ENCODE measurements at places on chromosomes 6 and 20.
A peak's percentile ranks its signal among the peaks of the same experiment; 100 is the strongest.

- peaks cover 9% of the 10 kb centered on the region for H3K27me3 ChIP-seq
- peaks cover 16% of the 10 kb centered on the region for H3K4me1 ChIP-seq
- DNase-seq, result no peak
- H3K4me3 ChIP-seq, result peak overlapping the region; percentile 69
- no peak overlapping the region for H3K27ac ChIP-seq
These were observed 1.0 kb downstream of the HELZ2 start for GRCh38 chr20:63572788-63573646.

DNA sequence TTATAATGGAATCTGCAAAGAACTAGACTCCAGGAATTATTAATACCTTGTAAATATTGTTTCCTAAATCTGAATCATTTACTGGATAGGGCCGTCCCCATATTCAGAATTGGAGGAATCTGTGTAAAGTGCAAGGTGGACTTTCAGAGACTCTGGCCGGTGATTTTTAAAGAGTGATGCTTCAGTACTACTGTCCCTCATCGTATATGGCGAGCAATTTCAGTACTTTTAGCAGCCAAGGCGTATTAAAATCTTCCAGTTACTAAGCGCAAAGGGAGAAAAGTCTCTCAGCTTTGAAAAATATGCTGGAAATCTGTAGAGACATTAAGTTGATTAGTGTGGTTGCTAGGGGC, 483 bp downstream of the SMIM26 start:
- peaks cover 20% of the 10 kb centered on the region for H3K4me1 ChIP-seq
- H3K27me3 ChIP-seq, result no peaks in the 10 kb centered on the region
- H3K27ac ChIP-seq, result peak overlapping the region; percentile 97
- H3K4me3 ChIP-seq, result peak overlapping the region; percentile 93
- H3K36me3 ChIP-seq, result peaks cover 55% of the 10 kb centered on the region

GRCh38 chr6:29749308-29749662, 26.1 kb downstream of the HLA-F start:
- peak overlapping the region; percentile 74 for H3K27ac ChIP-seq
- peaks cover 5% of the 10 kb centered on the region for H3K36me3 ChIP-seq
- no peak for DNase-seq
- no peaks in the 10 kb centered on the region for H3K27me3 ChIP-seq

DNA sequence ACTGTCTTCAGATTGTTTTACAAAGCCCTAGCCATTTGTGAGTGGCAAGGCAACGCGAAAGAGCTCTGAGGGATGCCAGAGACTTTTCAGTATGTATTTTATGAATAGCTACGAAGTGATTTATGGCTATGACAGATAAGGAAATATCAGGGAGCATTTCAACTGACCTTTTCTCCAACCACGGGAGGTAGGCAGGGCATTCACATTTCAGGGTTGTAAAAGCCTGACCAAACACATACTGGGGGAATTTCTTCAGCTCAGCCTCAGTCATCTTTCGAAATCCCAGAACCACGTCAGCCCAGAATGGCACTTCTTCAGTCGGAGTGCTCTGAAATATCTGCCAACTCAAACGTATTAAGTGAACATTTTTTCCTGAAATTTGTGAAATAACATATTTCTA, 10.8 kb downstream of the DDO start:
- H3K4me3 ChIP-seq, result no peak overlapping the region
- H3K4me1 ChIP-seq, result no peaks in the 10 kb centered on the region
- H3K36me3 ChIP-seq, result no peaks in the 10 kb centered on the region
- no peak for DNase-seq
- H3K27ac ChIP-seq, result no peak overlapping the region

DNA sequence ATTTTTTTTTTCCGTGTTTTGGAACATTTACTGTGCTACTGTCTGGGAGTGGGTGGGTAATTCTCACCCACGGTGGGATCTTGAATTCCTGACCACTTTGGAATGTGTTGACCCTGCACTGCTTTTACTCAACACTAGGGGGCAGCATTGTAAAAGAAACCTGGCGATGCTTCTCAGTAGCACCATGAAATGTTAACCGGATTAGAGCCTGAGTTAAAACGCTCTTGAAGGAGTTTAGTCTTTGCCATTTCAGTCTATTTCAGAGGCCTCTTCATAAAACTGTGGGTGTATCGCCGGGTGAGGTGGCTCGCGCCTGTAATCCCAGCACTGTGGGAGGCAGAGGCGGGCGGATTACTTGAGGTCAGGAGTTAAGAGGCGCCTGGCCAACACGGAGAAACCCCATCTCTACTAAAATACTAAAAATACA, 114.4 kb upstream of the PRND start:
- H3K27me3 ChIP-seq, result peaks cover 20% of the 10 kb centered on the region
- H3K27ac ChIP-seq, result no peak overlapping the region
- peaks cover 2% of the 10 kb centered on the region for H3K4me1 ChIP-seq
- H3K4me3 ChIP-seq, result no peak overlapping the region
- peak; percentile 49 for DNase-seq

DNA sequence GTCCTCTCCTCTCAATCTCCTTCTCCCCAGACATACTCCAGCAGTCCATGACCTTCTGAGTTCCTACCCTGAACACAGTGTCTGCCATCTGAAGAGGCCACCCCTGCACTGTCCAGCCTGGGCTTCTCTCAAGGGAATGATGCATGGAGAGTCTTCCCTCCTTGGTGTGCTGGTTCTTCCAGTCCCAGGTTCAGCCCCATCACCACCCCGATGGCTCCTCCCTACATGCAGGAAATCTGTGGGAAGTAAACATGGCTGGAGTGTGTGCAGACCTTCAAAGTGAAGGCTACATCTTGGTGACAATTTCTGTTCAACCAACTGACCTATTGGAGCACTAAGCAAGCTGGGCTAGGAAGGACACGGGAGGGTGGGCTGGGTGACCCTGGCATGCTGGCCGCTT, 121.0 kb upstream of the JAG1 start:
- H3K4me1 ChIP-seq, result no peaks in the 10 kb centered on the region
- H3K27ac ChIP-seq, result no peak overlapping the region
- H3K4me3 ChIP-seq, result no peak overlapping the region
- no peaks in the 10 kb centered on the region for H3K27me3 ChIP-seq

DNA sequence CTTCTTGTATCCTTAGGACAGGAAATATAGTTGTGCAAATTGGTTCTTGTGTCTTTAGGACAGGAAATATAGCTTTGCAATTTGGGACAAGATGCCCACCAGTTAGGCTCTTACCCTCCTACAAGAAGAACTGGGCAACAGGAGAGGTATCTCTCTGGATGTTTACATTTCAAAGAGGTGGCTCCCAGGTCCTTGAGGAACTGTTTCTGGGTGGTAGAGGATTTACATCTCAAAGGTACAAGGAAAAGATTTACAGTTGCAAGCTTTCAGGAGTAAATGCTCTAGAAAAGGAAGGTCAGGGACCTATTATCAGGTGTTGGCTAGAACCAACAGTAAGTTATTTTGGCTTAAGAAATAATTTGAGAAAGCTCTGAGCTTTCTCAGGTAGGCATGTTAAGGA, 19.2 kb downstream of the RNF182 start:
- H3K36me3 ChIP-seq, result no peaks in the 10 kb centered on the region
- no peak overlapping the region for H3K27ac ChIP-seq
- H3K4me1 ChIP-seq, result no peaks in the 10 kb centered on the region
- peaks cover 31% of the 10 kb centered on the region for H3K27me3 ChIP-seq
- no peak for DNase-seq

DNA sequence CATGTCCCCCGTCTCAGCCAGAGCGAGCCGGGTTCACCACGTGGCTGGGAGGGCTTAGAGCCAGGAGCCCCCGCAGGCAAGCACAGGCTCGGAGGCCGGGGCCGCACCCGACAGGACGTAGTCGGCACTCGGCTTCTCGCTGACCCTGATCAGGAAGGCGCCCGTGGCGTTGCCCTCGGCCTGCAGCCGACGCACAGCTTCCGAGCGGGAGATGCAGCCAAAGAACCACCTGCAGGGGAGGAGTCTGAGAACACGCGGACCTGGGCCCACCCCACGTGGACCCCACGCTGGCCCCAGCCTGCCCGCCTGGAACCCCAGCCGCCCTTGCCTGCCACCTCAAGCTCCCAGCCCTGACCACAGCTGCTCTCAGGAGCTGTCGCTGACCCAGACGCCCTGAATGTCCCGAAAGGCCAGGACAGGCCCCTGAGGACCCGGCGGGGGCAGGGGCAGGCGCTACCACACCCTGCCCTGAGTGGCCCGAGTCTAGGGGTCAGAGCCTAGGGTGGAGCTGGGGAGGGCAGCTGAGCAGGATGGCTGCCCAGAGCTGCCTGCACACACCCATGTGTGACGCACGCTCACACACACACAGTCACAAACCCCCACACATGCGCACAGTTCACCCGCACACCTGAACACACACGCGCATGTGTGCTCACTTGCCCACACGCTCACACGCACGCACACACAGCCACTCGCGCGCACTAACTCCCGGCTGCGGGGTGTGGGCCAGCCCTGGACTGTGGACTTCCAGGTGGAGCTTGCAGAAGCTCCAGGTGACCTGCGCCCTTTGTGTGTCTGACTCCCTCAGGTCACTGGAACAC, 2.1 kb downstream of the PTK6 start:
- no peak overlapping the region for H3K4me3 ChIP-seq
- peaks cover 15% of the 10 kb centered on the region for H3K4me1 ChIP-seq
- DNase-seq, result no peak
- peak overlapping the region; percentile 22 for H3K27ac ChIP-seq
- H3K27me3 ChIP-seq, result no peaks in the 10 kb centered on the region

DNA sequence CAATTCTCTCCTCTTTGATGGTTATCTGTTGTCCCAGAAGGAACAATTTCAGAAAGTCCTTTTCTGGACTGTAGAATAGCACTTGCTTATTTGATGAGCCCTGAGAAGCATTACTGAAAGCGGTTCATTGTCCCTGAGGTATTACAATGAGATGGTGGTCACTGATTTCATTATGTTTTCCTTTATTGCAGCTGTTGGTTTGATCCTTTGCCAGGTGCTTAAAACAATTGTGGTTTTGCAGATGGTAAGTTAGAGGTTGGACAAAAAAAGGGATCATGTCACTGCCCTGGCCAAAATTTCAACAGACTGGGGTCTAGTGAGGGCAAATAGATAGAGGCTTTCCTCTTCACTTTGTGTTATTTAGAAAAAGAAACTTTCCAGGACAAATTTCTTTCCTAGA, 61.9 kb downstream of the ESR1 start:
- no peak for DNase-seq
- no peaks in the 10 kb centered on the region for H3K36me3 ChIP-seq
- no peaks in the 10 kb centered on the region for H3K4me1 ChIP-seq

DNA sequence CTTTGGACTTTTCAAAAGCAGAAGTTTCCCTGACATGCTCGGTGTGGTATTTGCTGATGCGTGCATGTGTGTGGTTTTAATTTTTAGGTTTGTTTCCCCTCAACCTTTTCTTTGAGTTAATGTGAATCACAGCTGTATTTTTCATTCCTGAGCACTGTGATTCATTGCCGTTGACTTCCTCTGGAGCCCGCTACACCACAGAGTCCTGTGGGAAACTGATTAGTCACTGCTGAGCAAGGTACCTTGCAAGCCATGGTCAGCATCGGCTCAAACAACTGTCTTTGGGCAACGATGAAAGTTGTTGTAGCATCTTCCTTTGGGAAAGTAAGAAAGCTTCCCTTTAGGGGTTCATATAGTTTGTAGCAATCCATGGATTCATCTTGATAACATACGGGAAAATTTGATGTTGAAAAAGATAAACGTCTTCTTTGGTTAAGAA, 57.5 kb downstream of the RIN2 start:
- peaks cover 27% of the 10 kb centered on the region for H3K27me3 ChIP-seq
- no peak overlapping the region for H3K4me3 ChIP-seq
- H3K27ac ChIP-seq, result peak overlapping the region; percentile 3
- no peaks in the 10 kb centered on the region for H3K36me3 ChIP-seq

DNA sequence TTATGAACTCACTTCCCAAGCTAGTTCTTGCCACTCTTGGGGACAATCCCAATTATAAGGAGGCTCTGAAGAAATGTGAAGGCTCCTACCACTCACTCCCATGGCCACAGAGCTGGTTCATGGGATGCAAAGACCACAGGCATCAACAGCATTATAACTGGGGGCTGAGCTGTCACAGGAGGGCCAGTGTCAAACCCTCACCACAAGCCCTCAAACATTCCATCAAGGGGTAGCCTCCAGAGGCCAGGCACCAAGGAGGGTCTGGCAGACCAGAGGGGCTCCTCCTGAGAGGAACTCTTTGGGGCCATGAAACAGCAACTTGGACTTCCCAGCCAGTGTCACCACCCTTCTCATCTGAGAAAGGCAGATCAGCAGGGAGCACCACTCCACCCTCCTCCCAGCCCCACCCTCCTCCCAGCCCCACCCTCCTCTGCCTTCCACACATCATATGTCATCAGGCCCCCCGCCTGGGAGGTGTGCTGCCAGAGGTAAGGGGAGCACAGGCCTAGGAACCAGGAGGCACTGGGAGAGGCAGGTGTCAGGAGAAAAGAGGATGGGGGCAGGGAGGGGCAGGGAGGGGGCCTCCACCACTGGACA, 1.2 kb upstream of the TSPO2 start:
- H3K4me3 ChIP-seq, result no peak overlapping the region
- H3K4me1 ChIP-seq, result peaks cover 10% of the 10 kb centered on the region
- DNase-seq, result no peak
- peaks cover 9% of the 10 kb centered on the region for H3K36me3 ChIP-seq
- no peaks in the 10 kb centered on the region for H3K27me3 ChIP-seq
- no peak overlapping the region for H3K27ac ChIP-seq

DNA sequence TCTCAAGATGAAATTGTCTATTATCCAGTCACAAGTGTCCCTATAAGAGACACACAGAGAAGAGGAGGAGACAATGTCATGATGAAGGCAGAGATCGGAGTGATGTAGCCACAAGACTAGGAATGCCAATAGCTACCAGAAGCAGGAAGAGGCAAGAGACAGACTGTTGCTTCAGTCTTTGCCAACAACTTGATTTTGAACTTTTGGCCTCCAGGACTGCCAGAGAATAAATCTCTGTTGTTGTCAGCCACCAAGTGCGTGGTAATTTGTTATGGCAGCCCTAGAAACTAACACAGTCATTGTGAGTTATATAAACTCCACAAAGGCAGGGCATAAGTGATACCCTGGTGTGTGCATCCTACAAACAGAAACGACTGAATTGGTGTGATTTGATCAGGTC, 517.0 kb downstream of the BTBD3 start:
- no peaks in the 10 kb centered on the region for H3K27me3 ChIP-seq
- no peak for DNase-seq
- no peaks in the 10 kb centered on the region for H3K4me1 ChIP-seq
- H3K4me3 ChIP-seq, result no peak overlapping the region

GRCh38 chr6:46103441-46104115, 26.2 kb upstream of the ENPP4 start:
- no peak for DNase-seq
- no peak overlapping the region for H3K27ac ChIP-seq
- peaks cover 25% of the 10 kb centered on the region for H3K4me1 ChIP-seq

- no peak overlapping the region for H3K4me3 ChIP-seq
- peak overlapping the region; percentile 91 for H3K27ac ChIP-seq
- no peaks in the 10 kb centered on the region for H3K27me3 ChIP-seq
- H3K36me3 ChIP-seq, result peaks cover 100% of the 10 kb centered on the region
These were observed 51.5 kb downstream of the EZR start for GRCh38 chr6:158767709-158768108.

GRCh38 chr6:53281518-53282215, 67.1 kb downstream of the ELOVL5 start:
- peaks cover 48% of the 10 kb centered on the region for H3K4me1 ChIP-seq
- H3K36me3 ChIP-seq, result peaks cover 92% of the 10 kb centered on the region
- H3K27me3 ChIP-seq, result no peaks in the 10 kb centered on the region
- DNase-seq, result no peak
- H3K4me3 ChIP-seq, result no peak overlapping the region

GRCh38 chr20:38730989-38731737, 6.9 kb downstream of the SLC32A1 start:
- peak; percentile 88 for DNase-seq
- H3K27me3 ChIP-seq, result peaks cover 97% of the 10 kb centered on the region
- peak overlapping the region; percentile 59 for H3K27ac ChIP-seq
- H3K4me1 ChIP-seq, result peaks cover 45% of the 10 kb centered on the region
- H3K4me3 ChIP-seq, result peak overlapping the region; percentile 62
